ENCODE measurements at places on chromosomes 5 and 9.

GRCh38 chr9:135242049-135242396, 154.6 kb downstream of the OLFM1 start:
- H3K27ac ChIP-seq, result no peak overlapping the region
- no peaks in the 10 kb centered on the region for H3K4me1 ChIP-seq
- H3K4me3 ChIP-seq, result no peak overlapping the region
- no peaks in the 10 kb centered on the region for H3K27me3 ChIP-seq
- no peak for DNase-seq
- no peaks in the 10 kb centered on the region for H3K36me3 ChIP-seq

DNA sequence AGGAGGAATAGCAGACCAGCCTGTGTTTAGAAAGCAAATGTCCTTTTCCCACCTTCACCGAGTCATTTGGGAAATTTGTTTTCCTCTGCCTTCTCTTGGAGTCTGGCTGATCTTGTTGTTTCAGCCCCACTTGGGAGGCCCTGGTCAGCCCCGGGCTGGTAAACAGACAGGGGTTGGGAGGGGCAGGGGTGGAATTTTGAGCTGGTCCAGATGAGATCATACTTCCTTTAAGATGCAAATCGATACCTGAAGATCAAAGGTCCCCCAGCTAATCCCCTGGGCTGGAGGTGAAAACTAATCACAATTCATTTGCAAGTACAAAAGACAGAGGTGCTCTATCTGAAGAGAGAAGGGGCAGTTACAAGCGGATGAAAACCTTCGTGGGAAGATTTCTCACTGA, 118.4 kb downstream of the PAPPA start:
- no peaks in the 10 kb centered on the region for H3K27me3 ChIP-seq
- H3K4me1 ChIP-seq, result no peaks in the 10 kb centered on the region
- H3K4me3 ChIP-seq, result no peak overlapping the region
- no peaks in the 10 kb centered on the region for H3K36me3 ChIP-seq

DNA sequence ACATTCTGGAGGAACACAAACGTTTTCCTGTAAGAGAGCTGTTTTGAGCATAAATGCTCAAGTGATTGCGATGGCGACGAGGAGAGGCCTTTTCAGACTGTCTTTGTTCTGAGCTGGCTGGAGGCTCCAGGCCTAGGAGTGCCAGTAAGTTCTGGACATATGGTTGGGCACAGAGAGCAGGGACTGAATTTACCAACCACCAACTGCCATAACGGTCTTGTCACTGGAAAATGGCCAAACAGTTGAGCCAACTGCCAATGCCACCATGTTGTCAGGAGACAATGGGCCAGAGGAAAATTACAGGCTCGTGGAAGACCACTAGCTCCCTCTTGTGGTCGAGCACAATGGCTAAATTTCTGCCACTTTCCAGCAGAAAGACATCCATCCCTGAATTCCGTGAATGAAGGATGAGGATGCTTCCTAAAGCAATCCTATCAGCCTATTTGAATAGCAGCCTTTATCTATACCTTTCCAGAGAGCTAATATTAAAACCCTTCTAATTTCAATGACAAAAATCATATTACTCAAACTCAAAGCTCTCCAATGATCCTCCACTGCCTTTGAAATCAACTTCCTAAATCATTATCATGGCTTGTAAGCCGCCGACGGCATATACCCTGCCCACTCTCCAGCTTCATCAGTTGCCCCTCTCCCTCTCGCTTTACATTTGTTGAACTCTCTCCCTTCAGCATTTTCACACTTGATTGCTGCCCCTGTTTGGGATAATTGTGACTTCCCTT, 66.9 kb upstream of the GLIS3 start:
- H3K36me3 ChIP-seq, result no peaks in the 10 kb centered on the region
- H3K4me3 ChIP-seq, result no peak overlapping the region
- no peaks in the 10 kb centered on the region for H3K4me1 ChIP-seq
- no peaks in the 10 kb centered on the region for H3K27me3 ChIP-seq

GRCh38 chr5:73030531-73030930, 74.7 kb downstream of the FCHO2 start:
- H3K4me3 ChIP-seq, result no peak overlapping the region
- H3K4me1 ChIP-seq, result peaks cover 3% of the 10 kb centered on the region
- H3K36me3 ChIP-seq, result peaks cover 5% of the 10 kb centered on the region
- no peak for DNase-seq
